ENCODE measurements at places on chromosomes 12 and 14. TPM values are rescaled to one million over a fixed set of nuclear protein-coding genes. Genes with fewer than 3 reads are reported as not detected.

ETNK1 gene
- total RNA-seq = 44.6 TPM

SMIM41 gene
- total RNA-seq = 1.3 TPM

GMFB gene
- total RNA-seq = 64.6 TPM

HCAR2 gene
- total RNA-seq = 6.4 TPM

PTPN21 gene
- total RNA-seq = 14.5 TPM

COL2A1 gene
- total RNA-seq = 3.2 TPM

RPGRIP1 gene
- total RNA-seq = 10.4 TPM

- no peaks in the 10 kb centered on the region for H3K4me1 ChIP-seq
- DNase-seq = no peak
- no peaks in the 10 kb centered on the region for H3K36me3 ChIP-seq
- H3K27ac ChIP-seq = no peak overlapping the region
These were observed 46.7 kb downstream of the KICS2 start for GRCh38 chr12:64175254-64175945.

- H3K27ac ChIP-seq = peak overlapping the region; percentile 74
- H3K4me1 ChIP-seq = no peaks in the 10 kb centered on the region
- DNase-seq = no peak
- no peaks in the 10 kb centered on the region for H3K27me3 ChIP-seq
- H3K36me3 ChIP-seq = no peaks in the 10 kb centered on the region
These were observed 23.1 kb upstream of the RNASE12 start for GRCh38 chr14:20614038-20614840.

DNA sequence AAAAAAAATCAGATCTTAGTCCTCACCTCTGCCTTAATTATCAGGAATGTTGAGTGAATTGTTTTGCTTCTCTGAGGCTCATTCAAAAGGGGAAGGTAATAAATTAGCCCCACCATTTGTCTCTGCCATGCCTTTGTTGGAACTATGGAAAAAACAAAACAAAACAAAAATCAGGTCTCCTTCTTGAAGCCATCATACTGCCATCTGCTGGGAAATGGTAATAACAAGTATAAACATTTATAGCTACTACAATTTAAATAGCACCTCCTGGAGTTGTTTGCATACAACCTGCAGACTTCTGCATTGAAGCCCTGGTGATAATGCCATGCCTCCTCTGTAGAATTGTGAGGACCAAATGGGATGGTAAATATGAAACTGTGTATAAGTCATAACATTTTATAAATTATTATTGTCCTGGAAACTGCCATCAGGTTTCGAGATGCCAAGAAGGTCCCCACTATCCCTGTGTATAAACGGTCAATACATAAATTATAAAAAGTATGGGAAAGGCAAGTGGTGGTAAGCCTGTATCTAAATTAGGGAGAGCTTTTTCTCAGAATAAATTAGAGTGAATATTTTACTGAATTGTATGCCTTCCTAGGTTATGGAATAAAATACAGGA, 87.2 kb upstream of the FGD4 start:
- H3K4me1 ChIP-seq = no peaks in the 10 kb centered on the region
- DNase-seq = no peak
- H3K27me3 ChIP-seq = no peaks in the 10 kb centered on the region
- H3K4me3 ChIP-seq = no peak overlapping the region

- no peaks in the 10 kb centered on the region for H3K4me1 ChIP-seq
- no peak overlapping the region for H3K4me3 ChIP-seq
- no peak overlapping the region for H3K27ac ChIP-seq
- no peaks in the 10 kb centered on the region for H3K36me3 ChIP-seq
- no peaks in the 10 kb centered on the region for H3K27me3 ChIP-seq
- DNase-seq = no peak
These were observed 3.5 kb downstream of the CLEC9A start for GRCh38 chr12:10033783-10034545.

DNA sequence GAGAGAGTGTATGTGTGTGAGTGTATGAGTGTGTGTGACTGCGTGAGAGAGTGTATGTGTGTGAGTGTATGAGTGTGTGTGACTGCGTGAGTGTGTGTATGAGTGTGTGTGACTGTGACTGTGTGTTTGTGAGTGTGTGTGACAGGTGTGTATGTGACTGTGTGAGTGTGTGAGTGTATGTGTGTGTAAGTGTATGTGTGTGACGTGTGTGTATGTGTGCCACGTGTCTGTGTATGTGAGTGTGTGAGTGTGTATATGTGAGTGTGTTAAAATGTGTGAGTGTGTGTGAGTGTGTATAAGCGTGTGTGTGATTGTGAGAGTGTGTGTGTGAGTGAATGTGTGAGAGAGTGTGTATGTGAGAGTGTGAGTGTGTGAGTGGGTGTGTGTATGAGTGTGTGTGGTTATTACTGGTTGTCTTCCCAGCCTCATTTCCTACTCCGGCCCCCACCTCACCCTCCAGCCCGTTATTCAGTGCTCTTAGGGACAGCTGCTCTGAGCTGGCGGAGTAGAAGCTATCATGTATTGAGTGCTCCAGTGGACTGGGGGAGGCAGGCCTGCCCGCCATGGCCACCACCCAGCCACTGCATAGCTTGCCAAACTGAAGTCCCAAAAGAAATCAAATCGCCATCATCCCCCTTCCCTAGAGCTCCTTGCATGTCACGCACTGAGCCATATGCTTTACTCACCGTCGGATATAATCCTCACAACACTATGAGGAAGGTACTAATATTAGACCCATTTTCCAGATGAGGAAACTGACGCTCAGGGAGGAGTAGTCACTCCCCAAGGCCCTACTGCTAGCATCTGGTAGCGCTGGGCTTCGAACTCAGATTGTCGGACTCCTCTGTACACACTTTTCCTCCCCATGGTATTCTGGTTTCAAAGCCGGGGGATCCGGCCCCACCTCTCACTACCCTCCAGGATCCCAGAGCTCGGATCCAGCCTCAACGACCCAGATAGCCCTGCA, 10.3 kb upstream of the MYL2 start:
- no peaks in the 10 kb centered on the region for H3K4me1 ChIP-seq
- H3K36me3 ChIP-seq = no peaks in the 10 kb centered on the region

DNA sequence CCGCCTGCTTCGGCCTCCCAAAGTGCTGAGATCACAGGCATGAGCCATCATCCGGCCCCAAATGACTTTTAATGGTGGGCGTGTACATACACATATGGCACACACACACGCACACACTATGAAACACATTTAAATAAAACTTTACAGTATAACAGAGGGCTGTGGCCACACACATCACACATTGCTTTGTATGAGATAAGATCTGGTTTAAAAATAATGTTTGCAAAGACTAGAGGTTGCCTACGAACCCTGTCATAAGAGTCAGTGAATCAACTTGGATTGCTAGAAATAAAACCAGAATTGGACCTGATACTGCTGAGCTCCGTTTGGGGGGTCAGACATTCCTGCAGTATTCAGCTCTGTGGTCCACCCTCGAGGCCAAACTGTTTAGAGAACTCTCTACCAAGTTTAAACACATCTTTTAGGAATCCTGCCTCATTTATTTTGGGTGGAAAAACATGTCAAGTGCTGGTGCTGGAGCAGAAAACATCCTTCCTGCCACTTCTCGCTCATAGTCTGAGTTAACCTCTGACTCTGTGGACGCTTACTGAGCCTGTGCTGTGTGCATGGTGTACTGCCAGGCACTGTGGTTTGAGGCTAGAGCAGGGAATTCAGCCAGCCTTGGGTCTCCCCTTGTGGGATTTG, 47.8 kb upstream of the EML1 start:
- H3K27me3 ChIP-seq = no peaks in the 10 kb centered on the region
- no peaks in the 10 kb centered on the region for H3K4me1 ChIP-seq
- H3K36me3 ChIP-seq = no peaks in the 10 kb centered on the region

- no peak for DNase-seq
- H3K36me3 ChIP-seq = no peaks in the 10 kb centered on the region
- no peak overlapping the region for H3K27ac ChIP-seq
These were observed 129.5 kb upstream of the NCOR2 start for GRCh38 chr12:124696693-124697476.

- H3K4me1 ChIP-seq = no peaks in the 10 kb centered on the region
- H3K27ac ChIP-seq = no peak overlapping the region
- no peak for DNase-seq
- no peaks in the 10 kb centered on the region for H3K27me3 ChIP-seq
- H3K36me3 ChIP-seq = peaks cover 4% of the 10 kb centered on the region
- H3K4me3 ChIP-seq = no peak overlapping the region
These were observed 47.9 kb downstream of the GALC start for GRCh38 chr14:87944987-87945604.

DNA sequence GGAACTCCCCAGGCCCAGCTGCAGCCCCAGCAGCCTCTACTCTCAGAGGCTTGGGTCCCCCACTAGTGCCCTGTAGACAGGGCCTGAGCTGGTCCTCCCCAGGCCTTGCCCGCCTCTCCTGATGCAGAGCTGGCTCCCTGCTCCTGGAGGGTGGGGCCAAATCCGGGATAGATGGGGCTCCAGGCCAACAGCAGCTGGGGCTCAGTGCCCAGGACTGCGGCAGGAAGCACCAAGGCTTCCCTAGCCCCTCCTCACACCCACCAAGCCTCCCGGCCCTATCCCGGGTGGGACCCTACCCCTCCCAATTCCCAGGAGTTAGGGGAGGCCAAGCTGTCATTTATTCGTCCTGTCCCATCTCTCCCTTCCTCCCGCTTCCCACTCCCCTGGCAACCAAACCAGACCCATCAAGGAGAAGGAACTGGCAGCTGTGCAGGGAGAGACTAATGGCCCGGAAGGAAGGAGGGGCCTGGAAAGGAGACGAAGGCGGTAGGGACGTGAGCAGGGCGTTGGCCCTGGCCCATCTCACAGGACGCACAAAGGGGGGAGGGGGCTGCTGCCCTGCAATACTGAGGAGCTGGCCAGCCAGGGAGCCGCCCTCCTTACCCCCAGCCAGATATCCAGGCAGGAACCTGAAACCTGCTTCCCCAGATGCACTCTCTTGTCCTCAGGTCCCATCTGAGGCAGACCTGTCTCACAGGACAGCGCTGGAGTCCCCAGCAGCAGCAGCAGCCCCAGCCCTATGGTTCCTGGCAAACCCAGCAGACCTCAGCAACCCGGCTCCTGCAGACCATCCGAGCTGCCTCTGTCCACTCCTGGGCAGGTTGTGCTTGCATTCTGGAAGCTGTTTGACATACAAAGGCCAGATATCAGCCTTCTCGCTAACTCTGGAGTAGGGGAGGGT, 1.6 kb upstream of the PRPH start:
- peak overlapping the region; percentile 69 for H3K27ac ChIP-seq
- no peak for DNase-seq
- H3K4me3 ChIP-seq = peak overlapping the region; percentile 26
- no peaks in the 10 kb centered on the region for H3K36me3 ChIP-seq
- peaks cover 36% of the 10 kb centered on the region for H3K27me3 ChIP-seq

GRCh38 chr12:127115468-127116035, 1151.4 kb upstream of the TMEM132C start:
- DNase-seq = no peak
- H3K4me1 ChIP-seq = no peaks in the 10 kb centered on the region
- no peaks in the 10 kb centered on the region for H3K36me3 ChIP-seq
- H3K4me3 ChIP-seq = no peak overlapping the region

GRCh38 chr12:67327466-67327865, 58.3 kb downstream of the CAND1 start:
- no peaks in the 10 kb centered on the region for H3K36me3 ChIP-seq
- DNase-seq = no peak

DNA sequence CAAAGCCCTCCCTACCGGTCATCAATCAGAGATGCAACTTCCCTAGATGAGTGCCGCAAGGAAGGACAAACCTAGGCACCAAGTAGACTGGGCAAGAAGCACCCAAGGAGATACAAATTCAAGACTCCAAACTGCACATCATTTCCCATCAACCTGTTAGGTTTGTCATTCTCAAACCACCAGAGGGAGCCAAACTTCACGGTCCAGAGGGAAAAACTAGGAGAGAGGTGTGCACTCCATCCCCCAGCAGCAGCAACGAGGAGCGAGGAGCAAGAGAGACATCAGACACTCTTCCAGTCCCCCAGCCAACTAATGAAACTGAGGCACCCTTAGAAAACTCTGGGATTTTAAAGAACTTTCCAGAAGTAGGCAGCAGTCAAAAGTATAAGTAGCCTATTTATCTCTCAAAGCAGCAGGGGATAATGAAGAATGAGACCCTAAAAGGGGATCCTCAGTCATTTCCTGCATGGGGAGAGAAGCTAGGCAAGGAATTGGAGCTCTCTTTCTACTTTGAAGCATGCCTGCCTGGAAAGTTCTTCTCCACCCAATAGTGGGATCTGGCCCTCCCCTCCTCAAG, 37.0 kb upstream of the NT5DC3 start:
- no peaks in the 10 kb centered on the region for H3K4me1 ChIP-seq
- no peaks in the 10 kb centered on the region for H3K27me3 ChIP-seq
- peak; percentile 53 for DNase-seq
- no peaks in the 10 kb centered on the region for H3K36me3 ChIP-seq

GRCh38 chr14:20631023-20631879, 10.2 kb downstream of the OR6S1 start:
- no peaks in the 10 kb centered on the region for H3K27me3 ChIP-seq
- peaks cover 8% of the 10 kb centered on the region for H3K4me1 ChIP-seq
- DNase-seq = no peak

GRCh38 chr12:43158126-43158525, 393.9 kb downstream of the ADAMTS20 start:
- H3K4me3 ChIP-seq = no peak overlapping the region
- no peaks in the 10 kb centered on the region for H3K4me1 ChIP-seq
- H3K27ac ChIP-seq = no peak overlapping the region
- no peaks in the 10 kb centered on the region for H3K27me3 ChIP-seq
- no peak for DNase-seq
